ENCODE measurements at places on chromosomes 4 and X. TPM values are rescaled to one million over a fixed set of nuclear protein-coding genes. Genes with fewer than 3 reads are reported as not detected.

Gene SPANXA2
- not detected for total RNA-seq

Gene AADAT
- 8.5 TPM for total RNA-seq

Gene FDCSP
- total RNA-seq: not detected

Gene KCNE5
- total RNA-seq: not detected

Gene HMX1
- total RNA-seq: not detected

Gene RIPPLY1
- not detected for total RNA-seq

Gene HNRNPDL
- 156 TPM for total RNA-seq

Gene CXCL8
- 5.6 TPM for total RNA-seq

Gene MGAT4D
- total RNA-seq: not detected

Gene CENPVL2
- not detected for total RNA-seq

Gene MAP7D2
- 1.7 TPM for total RNA-seq

Gene GYPE
- 0.74 TPM for total RNA-seq

Gene POU3F4
- not detected for total RNA-seq

Gene H2BW2
- total RNA-seq: not detected

Gene FAM9C
- total RNA-seq: not detected

Gene ARHGAP36
- total RNA-seq: not detected

Gene MAGEA8
- not detected for total RNA-seq

Gene PCYT1B
- total RNA-seq: 3.2 TPM

Gene OPN1MW3
- total RNA-seq: not detected

Gene FREM3
- total RNA-seq: not detected

Gene PLS3
- 69.7 TPM for total RNA-seq

Gene NAA11
- total RNA-seq: not detected

Data from bronchus fibroblast of lung (primary cell).